Stimulated activated CD4-positive, alpha-beta T cell treated with anti-CD3 and anti-CD28 coated beads, Interleukin-1b, Interleukin-23, amount 100 ng/mL, for 48 hours (primary cell): ENCODE measurements at places on chromosomes 6 and 20.

DNA sequence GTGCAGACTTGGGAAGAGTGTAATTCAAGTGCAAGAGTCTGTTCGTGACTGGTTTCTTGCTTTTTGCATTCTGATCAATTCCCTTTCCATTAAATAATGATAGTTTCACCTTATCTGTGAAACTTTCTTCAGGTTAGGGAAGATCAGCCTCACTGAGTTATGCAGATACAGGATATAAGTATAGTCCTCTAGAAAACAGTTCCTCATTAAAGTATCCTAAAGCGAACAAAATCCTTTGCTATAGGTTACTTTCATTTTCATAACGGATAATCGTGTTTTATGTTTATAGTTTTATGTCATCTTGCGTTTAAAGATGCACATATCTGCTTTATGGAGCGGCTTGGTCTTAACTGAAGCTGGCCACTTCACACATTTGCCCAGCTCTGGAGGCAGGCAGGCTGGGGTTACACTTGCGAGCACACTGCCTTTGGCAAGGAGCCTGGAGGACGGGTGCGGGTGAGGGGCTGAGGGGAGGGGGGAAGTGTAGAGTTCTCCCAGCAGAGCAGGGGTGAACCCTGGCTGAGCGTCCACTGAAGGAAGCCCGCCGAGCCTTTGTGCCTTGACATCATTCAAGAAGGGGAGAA, 123.5 kb upstream of the IFNGR1 start:
- no peak for DNase-seq

DNA sequence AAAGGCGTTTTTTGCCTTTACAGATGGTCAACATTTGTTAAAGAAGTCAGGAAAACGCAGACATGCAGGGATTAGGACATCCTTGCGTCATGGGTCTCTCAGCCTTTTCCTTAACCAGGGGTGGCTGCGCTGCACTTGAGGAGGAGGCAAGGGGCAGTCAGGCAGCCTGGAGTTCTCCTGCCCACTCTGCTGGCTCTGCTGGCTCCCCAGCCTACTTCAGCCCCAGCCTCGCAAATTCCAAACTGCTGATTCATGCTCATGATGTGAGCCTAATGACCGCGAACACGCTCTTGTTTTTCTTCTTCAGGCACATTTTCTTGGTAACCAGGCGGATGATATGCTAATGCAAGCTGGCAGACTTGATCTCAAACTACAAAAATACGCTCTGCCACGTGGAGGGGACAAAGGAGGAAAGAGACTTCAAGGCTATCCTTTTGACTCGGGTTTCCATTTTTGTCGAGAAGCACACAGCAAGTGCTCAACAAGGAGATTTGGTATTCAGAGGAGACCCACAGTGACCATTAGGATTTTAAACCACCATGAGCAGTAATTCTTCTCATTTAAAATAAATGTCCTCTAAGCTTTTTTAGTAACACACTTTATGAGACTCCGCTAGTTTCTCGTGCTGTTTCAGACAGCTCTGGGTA, 290.3 kb upstream of the STXBP5 start:
- peak; percentile 26 for DNase-seq

DNA sequence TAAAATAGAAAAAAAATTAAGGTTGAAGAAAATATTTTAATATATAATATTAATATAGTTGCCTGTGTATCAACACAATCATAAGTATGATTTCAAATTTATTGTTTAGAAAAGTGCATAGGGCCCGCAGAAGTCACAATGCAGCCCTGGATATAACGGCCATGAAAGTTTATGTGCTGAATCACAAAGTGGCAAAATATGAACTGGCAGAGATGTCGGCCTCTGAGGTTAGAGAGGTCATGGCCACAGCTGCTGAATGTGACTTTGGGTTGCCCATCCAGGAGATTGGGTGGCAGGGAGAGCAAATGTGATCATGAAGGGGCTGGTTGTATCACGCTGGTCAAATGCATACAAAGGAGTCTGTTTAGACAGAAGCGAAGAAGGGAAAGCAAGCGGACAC, 35.7 kb downstream of the COL11A2 start:
- DNase-seq: no peak

- no peak for DNase-seq
Measured at GRCh38 chr6:78688668-78689067, 178.7 kb upstream of the IRAK1BP1 start.

GRCh38 chr6:29747688-29748250, 24.5 kb downstream of the HLA-F start:
- DNase-seq: no peak

GRCh38 chr6:56334937-56335336, 87.6 kb upstream of the COL21A1 start:
- DNase-seq: no peak

DNA sequence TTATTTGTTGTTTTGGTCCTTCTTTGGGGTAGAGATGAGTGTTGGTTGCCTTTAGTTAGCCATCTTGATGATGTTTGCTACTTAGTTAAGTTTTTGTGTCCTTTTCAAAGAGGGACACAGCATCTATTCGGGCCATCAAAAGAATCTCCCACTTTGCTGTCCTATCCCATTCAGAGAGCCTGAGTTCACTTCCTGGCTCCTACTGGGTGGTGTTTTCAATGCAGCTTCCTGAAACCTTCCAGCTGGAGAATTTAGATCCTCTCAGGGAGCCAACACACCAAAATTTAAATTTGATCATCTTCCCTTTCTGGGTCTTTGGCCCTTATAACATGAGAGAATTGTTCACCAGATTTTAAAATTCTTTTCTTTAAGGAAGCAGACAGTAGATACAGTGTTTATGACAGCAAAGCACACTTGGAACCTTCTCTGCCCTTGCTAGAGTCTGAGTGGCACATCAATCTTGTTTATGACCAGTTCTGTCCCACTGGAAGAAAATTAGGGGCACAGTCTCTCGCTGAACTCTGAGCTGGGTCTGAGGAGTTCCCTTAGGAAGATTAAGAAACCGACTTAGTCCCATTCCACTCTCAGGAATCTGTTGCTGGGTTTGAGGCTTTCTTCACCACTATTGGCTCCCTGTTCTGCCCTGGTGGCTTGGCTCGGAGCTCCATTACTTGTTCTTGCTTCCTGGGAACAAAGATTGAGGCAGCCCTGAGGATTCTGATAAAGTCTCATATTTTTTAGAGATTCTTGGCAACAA, 115.5 kb downstream of the CCDC170 start:
- no peak for DNase-seq

DNA sequence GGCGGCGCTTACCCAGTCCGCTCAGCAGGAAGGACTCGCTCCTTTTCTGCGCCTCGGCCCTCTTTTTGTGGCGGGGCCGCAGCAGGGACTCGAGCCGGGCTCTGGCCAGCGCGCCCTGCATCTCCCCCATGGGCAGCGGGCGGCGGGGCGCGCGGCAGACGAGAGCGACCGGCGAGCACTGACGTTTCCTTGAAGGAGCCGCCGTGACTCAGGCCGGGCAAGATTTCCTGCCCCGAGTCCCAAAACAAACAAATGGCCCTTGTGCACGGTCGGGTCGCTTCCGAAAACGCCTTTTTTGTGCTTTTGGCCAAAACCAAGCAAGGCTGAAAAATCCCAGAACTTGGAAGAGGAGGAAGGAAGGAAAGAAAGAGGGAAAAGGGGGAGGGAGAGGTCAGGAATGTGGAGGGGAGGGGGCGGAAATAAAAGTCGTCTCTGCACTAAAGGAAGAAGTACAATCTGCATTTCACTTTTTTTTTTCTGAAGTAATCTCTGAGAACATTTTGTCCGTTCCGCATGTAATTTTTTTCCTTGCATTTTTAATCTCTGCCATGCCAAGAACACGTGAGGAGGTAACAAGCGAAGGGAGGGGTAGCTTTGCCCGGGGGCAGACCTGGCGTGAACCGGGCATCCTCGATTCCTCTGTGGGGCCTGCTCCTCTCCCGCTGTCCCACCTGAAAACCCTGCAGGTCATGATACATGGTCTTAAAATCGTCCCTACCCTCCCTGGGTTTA, 123.3 kb upstream of the SLC2A12 start:
- DNase-seq: peak; percentile 47

DNA sequence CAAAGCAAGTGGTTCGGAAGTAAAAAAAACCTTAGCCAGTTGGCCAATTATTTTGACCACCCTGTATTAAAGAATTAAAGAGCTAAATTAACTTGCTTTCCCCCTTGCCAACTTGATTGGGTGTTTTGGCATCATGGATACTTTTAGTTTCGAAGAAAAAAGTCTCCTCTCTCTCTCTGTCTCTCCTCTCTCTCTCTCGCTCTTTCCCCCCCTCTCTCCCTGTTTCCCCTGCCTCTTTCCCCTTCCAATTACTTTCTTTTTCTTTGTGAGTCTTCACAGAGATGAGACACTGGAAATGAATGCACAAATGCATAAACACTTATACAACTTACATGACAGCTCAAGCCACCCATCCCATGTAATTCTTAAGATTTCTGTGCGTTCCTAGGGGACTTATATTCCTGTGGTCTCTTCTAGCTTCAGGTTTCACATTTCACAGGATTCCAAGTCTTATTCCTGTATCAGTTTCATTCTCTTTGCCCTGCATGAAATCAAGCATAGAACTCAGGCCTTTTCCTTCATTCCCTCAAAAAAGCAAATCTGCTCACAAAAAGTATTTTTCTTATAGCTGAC, 32.9 kb upstream of the EYA4 start:
- DNase-seq: no peak

DNA sequence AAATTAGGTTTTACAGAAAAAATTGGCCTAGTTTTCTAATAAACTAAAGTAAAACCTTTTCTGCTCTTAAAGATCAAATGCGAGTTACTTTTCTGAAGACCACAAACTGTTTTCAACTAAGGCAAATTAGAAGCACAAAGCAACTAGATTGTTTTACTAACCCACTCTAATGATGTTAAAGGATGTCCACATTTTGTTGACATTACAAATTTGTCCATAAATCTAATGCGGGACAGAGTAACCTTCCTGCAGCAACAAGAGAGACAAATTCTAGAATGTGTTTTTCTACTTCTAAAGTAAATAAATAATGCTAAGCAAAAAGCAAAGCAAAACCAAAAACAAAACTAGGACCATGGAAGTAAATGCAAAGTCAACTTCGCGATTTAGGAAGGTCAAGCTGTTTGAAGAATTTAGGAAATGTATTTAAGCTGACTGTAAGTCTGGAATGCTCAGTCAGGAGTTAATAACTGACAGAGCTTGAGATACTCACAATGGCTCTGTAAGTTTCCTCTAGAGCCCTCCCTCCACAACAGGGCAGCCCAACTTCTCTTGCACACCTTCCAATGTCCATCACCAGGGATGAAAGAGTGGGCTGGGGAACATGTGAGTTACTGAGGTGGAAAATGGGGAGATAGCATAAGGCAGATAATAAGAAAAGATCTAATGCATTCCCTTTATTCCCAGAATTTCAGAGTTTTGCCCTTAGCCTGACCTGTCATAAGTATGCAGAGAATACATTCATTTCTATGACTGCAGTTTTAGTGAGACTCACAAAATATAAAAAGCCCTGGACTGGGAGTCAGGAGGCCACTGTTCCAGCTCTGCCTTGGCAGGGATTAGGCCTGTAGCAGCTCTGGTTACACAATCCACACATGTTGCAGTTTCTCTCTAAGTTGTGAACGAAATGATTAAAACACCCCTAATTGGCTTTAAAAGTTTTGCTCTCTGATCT, 158.8 kb downstream of the FOXA2 start:
- no peak for DNase-seq

DNA sequence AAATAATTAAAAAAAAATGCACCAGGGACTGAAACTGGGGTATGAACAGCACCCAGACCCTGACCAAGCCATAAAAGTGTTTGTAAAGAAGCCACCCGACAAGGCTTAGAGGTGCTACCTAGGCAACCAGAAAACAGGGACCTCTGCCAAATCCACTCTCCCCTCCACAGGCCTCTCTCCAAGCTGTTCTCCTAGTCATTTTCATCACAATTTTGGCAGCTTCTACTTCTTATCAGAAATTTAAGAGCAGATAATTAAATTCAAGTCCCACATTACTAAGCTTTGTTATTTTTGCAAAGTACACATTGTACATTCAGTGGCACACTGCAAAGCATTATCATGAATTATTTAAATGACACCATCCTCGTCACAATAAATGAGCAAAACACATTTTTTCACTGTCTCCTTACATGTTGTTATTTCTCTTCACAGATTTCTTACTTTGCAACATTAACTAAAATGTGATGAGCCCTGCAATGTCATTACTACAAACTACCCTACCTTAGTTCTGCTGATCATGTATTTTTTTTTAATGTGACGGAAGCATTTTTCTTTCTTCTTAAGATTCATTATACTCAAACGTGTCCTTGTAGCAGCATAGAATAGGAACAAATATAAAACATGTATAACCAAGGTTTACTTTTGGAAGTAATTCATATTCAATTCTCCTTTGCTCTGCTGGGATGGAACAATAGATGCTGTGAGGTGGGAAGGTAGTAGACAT, 38.1 kb downstream of the ECT2L start:
- no peak for DNase-seq

GRCh38 chr20:48456366-48457192, 371.2 kb downstream of the PREX1 start:
- no peak for DNase-seq

- DNase-seq: no peak
Measured at GRCh38 chr6:40879169-40879568, 159.9 kb downstream of the UNC5CL start.

DNA sequence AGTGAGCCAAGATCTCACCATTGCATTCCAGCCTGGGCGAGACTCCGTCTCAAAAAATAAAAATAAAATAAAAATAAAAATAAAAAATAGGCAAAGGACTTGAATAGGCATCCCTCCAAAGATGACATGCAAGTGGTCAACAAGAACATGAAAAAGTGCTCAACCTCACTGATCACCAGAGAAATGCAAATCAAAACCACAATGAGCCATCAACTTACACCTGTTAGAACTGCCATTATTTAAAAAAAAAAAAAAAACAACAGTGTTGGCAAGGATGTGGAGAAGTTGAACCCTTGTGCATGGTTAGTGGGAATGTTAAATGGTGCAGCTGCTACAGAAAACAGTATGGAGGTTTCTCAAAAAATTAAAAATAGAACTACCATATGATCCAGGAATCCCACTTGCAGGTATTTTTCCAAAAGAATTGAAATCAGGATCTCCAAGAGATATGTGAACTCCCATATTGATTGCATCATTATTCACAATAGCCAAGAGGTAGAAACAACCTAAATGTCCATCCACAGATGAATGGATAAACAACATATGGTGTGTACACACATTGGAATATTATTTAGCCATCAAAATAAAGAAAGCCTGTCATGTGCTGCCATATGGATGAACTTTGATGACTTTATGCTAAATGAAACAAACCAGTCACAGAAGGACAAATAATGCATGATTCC, 2.8 kb downstream of the C20orf203 start:
- DNase-seq: no peak

DNA sequence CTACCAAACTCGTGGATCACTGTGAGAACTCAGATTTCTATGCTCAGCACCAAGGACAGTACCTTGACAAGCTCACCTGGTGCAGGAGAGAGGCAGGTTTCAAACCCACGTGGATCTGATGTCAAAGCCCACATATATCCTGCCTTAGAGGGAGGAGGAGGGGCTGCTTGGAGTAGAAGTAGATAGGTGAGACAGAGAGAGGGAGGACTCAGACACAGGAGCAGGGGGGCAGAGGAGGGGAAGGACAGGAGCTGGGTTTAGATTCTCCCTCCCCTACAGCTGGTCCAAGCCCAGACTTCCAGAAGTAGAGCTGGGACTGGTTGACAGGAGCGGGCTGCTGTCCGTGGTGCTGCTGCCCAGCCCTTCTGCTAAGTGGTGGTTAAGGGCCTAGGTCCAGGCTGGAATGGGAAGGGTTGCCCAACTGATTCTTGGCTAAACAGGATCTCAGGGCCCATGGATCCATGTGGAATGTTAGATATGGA, 77.5 kb downstream of the CDH22 start:
- no peak for DNase-seq

GRCh38 chr6:11912420-11912819, 99.7 kb upstream of the HIVEP1 start:
- DNase-seq: no peak
